Uterine smooth muscle cell (primary cell): ENCODE measurements at places on chromosomes 3 and 15. TPM values are rescaled to one million over a fixed set of nuclear protein-coding genes. Genes with fewer than 3 reads are reported as not detected.

The CYP19A1 gene
- total RNA-seq = 0.12 and 0.55 TPM in 2 replicates

The CSPG5 gene
- under 0.01 and 0.22 TPM in 2 replicates for total RNA-seq

The SLC2A2 gene
- not detected in 2 replicates for total RNA-seq

The FAM227B gene
- 2.7 and 5.5 TPM in 2 replicates for total RNA-seq

The TLR9 gene
- total RNA-seq = under 0.01 TPM in 1 of 2 replicates, not detected in the other

The NPAP1 gene
- total RNA-seq = not detected in 2 replicates

The CHRM5 gene
- total RNA-seq = 0.75 TPM in 1 of 2 replicates, not detected in the other

The KLHL6 gene
- under 0.01 TPM in 2 replicates for total RNA-seq
